Fibroblast of skin of left quadriceps (primary cell): ENCODE measurements at places on chromosomes 3 and 15.

DNA sequence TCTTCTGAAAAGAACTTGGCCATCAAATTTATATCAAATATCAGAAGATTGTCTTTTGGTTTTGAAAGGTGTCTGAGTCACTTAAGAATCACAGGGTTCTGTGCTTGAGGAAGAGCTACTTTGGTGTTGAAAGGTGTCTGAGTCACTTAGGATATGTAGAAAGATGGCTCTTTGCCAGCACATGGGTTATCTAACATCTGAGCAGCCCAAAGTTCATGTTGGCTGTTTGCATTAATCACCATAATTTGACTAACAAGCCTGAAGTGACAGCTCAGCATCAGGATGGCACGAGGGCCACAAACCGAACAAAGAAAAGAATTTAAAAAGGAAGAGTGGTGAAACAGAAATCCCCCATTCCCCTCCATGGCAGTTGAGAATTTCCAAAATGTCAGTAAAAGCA lies 190.5 kb upstream of the CMC1 start:
- peak; percentile 28 for DNase-seq

GRCh38 chr15:80404761-80405553 lies 775 bp downstream of the ARNT2 start:
- no peak for DNase-seq

DNA sequence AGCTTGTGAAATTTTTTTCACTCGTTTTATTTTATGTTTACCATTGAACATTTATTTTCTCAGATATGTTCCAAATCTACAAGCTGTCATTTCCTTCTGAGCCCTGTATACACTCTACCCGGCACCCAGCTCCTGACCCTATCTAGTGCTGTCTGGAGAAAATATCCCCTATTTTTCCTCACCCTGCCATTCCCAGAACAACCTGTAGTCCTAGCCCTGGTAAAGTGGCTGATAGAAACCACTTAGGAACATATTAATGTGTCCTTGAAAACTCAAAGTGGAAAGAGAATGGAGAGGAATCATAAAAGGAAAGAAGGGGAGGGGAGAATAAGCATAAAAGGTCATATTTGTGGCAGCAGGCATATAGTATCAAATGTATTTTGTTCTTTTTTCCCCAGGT lies 8.2 kb upstream of the TIMMDC1 start:
- DNase-seq: no peak

DNA sequence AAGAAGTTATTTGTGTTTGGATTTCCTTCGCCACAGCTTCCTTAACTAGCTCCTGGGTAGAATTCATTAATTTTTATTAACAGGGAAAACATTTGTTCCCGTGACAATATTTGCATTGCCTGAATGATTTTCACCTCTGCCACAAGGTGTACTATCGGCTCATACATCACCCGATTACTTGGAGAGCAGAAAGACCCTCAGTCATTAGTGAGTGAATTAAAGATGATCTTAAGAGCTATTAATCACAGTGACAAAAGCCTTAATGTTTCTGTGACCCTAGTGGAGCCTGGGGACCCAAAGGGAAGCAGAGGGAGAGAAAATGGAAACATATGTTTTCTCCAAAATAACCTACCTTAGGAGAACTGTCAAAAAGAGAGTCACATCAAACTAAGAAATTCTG lies 228.3 kb downstream of the MECOM start:
- no peak for DNase-seq

- DNase-seq: no peak
Measured at GRCh38 chr3:156483961-156484787, 70.7 kb downstream of the SSR3 start.

DNA sequence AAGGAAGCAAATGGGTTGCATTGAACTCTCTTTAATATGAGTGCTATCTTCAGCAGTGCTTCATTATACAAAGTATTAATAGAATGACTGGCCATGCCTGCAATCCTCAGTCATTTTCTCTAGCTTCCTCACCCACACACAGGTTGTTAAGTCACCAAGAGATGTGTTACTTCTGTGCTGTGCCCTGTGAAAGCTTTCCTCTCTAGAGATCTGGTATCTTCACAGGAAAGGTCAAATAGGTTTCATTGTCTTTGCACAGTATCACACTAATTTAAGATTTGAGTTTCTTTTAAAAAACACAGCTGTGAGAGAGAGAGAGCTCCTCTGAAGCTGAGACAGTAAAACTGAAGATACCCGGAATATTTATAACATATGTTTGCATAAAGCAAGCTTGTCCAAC lies 278.6 kb downstream of the CNTN4 start:
- no peak for DNase-seq

DNA sequence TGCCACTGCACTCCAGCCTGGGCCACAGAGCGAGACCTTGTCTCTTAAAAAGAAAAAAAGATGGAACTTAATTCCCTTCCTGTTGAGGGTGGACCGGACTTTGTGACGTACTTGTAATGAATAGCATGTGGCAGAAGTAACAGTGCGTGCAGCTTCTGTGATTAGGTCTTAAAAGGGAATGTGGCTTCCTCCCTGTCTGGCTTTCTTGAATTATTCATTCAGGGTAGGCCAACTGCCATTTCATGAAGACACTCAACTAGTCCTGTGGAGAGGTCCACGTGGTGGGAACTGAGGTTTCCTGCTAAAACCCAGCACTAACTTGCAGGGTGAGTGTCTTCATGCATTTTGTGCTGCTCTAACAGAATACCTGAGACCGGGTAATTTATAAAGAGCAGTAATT lies 98.9 kb upstream of the PIAS1 start:
- no peak for DNase-seq

GRCh38 chr3:103112273-103112672 lies 677.5 kb downstream of the ZPLD1 start:
- no peak for DNase-seq

- no peak for DNase-seq
Measured at GRCh38 chr3:65412588-65412987, 626.1 kb downstream of the MAGI1 start.

DNA sequence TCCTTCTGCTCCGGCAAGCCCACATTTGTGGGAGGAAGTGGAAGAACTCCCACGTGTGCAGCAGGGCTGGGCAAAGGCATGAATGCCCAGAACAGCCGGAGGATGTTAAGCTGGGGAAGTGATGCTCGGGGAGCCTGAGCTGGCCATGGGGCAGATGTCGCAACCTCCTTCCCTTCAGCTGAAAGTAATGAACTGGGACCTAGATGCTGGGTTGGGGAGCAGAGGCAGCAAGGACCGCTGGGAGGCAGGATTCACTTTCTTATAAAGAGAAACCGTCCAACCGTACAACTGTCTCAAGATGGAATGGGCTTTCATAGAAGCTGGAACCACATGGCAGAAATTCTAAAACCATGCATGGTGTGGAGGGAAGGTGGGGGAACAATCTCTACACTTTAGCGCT lies 290.9 kb downstream of the OCA2 start:
- DNase-seq: no peak

DNA sequence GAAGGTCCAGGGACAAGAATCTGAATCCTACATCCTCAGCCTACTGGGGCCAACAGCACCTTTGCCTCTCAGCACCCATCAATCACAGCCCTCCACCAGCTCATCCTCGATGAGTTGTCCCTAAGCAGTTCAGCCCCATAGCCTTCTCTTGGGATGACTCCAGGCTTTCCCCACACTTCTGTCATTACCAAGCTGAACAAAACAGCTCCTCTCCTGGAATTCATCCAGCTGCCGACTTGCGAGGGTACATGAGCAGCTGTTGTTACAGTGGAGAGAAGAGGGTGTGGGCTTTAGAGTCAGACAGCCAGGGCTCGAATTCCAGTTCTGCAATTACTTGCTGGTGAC lies 69.0 kb upstream of the THBS1 start:
- DNase-seq: peak; percentile 74

GRCh38 chr3:187516446-187517185 lies 148.4 kb downstream of the RTP4 start:
- DNase-seq: peak; percentile 6

DNA sequence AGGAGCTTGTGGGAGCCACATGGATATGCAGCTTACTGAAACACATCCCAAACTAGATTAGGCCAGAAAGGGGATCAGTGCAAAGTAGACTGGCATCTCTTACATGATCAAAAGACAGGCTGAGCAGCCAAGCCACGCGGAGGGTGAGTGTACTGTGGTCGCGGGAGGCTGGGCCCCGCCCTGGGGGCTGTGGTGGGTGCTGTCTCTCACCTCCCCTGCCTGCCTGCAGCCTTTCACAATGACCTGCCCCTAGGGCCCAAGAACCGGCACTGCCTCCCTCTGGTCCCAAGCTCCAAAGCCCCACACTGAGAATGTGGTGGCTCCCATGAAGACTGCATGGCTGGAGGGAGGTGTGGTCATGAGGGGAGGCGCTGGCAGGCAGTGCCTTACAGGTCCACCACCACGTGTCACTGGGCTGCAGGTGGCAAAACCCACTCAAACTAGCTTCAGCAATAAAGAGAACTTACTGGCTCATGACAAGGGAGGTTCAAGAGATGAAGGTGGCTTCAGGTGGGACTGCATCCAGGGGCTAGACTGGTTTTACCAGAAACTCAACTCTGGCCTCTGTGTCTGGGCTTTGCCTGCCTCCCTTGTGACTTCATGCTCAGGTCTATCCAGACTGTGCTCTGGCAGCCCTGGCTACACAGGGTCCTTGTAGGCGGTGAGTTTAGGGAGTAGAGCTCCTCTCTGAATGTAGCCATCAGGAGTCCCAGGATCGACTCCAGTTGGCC lies 27.4 kb upstream of the PLXND1 start:
- no peak for DNase-seq

GRCh38 chr15:41417418-41418195 lies 712 bp downstream of the RTF1 start:
- no peak for DNase-seq

DNA sequence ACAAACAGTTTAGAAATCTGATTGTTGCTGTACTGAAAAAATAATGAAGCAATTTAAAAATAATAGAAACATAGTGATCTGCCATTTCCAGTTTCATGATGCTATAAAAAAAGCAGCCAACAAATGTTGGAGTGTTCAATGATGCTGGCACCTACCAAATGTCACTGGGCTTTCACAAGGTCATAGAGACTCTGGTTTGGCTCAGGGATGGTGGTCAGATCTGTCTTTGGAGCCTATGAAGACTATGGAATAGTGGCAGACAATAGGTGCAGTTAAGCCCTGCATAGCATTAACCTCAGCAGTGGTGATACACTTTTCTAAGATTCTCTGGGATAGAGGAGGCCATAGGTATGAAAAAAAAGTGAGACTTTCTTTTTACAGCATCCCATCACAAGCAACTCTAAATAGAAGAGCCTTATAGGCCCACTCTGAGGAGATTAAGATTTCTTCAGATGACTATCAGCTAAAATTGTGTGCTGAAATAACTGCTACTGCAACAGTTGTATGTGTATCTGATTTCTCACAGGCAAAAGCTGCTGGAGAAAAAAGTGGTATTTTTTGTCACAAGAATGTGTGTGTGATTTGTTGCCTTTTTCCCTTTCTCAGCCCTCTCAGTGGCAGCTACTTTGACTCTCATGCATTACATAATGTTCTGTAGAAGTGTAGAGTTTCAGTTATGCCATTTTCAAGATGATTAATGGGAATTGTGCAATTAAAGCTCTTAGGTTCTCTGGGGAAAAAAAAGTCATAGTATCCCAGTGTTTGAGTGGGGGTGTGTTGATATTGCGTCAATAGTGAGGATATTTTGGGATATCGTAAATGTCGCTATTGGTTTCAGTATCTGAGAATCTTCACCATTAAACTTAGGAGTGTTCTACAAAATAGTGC lies 137.4 kb downstream of the MBNL1 start:
- peak; percentile 93 for DNase-seq

- no peak for DNase-seq
Measured at GRCh38 chr3:139317660-139318430, 26.0 kb upstream of the MRPS22 start.

DNA sequence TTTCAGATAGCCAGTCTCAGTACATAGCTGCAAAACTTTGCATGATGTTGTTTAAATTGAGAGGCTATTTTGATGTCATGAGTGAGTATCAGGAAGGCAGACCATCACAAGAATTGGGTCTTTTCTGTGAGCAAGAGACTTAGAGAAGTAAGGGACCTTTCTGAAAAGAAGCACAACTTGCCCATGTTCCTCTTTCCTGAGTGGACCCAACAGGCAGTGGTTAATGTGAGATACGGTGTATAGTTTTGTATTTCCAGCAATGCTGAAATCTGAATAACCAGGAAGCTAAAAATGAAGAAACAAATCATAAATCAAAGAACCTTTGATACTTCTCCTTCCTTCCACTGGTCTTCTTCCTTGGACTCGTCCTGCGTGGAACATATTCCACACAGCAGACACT lies 25.1 kb downstream of the MCTP2 start:
- DNase-seq: no peak

- no peak for DNase-seq
Measured at GRCh38 chr3:56835650-56836227, 34.0 kb upstream of the ARHGEF3 start.

- no peak for DNase-seq
Measured at GRCh38 chr15:71346464-71346863, 231.2 kb downstream of the THSD4 start.

DNA sequence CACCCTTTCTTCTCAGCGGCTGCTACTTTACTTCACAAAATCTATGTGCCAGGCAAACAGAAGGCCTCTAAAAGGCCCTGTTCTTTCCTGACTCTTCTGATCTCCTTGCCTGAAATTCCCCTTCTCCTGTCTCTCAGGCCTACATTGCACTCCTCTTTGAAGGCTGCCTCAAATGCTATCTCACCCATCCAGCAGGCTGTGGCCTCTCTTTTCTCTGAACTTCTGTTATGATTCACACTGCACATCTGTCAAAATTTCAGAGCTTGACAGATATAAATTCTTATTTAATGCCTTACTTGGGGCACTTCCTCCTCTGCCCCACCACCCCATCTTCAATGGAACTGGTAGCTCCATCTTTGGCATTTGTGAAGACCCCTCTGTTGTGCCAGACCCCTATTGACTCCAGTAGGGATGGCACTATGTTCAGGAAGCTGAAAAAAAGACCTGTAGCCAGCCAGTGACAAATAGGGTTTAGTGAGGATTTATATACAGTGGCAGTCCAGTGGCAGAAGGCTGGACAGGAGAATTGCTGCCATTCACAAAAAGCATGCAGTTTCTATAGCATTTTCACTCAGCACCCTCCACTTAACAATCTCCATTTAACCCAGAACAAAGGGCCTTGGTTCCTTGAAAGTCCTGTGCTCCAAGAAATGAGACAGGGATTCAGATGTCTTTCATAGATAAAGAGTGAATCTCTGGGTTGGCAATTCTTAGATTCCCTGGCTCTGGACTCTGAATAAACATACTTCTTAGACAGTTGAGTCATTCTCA lies 415.8 kb upstream of the GRM7 start:
- DNase-seq: no peak

DNA sequence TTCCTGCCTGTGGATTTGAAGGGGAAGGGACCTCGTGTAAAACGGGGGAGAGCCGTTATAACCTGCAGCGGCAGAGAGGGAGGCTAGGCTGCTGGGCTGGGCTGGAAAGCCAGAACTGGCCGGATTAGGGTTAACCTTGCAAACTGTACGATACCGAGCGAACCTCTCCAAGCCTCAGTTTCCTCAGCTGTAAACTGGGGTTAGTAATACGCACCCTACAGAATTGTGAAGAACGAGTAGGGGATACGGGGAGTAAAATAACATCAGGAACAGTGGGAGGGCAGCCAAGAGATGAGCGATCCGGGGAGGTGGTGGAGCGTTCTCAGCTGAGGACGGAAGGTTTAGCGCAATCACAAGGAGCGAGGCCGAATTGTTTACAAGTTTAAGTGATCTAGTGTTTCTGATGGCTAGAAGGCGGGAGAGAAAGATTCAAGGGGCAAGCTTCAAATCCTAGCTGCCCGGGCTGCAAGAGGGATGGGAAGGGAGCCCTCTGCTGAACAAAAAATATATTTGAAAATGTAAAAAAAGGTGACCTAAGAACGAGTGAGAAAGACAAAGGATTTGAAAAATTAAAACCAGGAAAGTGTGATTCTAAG lies 768 bp upstream of the SEMA5B start:
- DNase-seq: peak; percentile 52
